ENCODE measurements at places on chromosomes 3 and 15.

GRCh38 chr15:78149805-78150751 is 916 bp downstream of the IDH3A start:
- no peak for DNase-seq

- no peak for DNase-seq
Measured at GRCh38 chr15:100266166-100266565, 75.6 kb downstream of the ADAMTS17 start.

DNA sequence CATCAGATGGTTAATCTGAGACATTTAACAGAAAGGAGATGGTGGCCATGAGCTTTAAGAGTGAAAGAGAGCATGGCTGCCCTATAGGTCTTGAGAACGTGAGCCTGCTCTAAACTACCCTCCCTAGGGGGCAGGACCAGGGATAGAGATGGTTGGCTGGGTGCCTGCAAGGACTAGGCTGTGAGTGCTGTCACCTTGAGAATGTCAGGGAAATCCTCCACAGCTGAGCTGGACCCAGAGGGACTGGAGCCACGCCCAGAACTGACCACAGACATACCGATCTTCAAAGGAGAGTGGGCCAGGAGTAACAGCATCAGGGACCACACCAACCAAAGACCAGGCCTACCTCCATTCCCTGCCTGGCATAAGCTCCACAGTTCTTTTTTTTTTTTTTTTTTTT is 53.6 kb upstream of the UBE2E1 start:
- no peak for DNase-seq

GRCh38 chr3:88084097-88084501 is 25.0 kb downstream of the ZNF654 start:
- DNase-seq: no peak

DNA sequence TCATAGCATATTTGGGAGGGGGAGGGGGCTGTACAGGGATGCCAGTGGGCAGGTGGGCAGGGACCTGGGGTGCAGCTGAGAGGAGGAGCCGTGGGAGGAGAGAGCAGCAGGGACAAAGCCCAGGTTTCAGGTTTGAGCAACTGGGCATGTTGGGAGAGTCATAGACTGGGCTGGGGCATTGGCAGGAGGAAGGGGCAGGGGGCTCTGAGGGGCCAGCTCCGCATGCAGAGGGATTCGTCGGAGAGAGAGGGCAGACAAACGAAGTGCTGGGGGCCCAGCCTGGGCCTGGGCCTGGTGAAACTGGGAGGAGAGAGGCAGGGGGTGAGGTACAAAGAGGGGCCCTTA is 25.2 kb downstream of the RASGRF1 start:
- no peak for DNase-seq

GRCh38 chr15:65400760-65401610 is 21.8 kb downstream of the IGDCC4 start:
- DNase-seq: peak; percentile 55

DNA sequence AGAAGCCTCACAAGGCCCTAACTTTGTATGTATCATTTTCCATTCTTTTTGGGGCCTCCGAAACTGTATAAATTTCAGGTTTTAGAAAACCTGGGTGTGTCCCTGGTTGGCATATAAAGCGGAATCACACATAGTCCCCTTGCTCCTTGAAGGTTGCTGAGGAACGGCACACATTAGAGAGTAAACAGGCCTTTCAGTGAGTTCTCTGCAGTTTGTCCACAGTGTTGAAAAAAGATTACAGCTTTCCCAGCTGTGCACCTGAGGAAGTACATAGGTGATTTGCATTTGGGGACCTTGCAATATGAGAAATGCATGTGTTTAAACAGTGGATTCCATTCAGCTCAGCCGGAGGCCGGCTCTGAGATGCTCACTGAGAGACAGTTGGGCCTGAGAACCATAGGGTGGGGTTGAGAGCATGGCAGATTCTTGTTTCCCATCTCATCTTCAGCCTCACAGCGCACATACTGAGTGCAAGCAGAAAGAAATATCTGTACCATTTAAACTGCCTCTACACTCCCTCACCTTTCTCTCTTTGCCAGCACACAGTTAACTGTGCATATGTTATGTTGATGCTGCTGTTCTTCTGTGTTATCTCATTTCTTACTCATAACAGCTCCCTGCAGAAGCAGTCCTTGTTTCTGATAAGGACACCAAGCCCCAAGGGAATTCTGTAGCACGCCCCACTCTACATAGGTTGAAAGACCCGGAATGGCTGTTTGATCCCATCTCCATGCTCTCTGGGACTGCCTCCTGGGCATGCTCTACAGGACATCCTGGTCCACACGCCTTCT is 60.4 kb downstream of the BOC start:
- DNase-seq: no peak

GRCh38 chr3:123330441-123330991 is 118.4 kb downstream of the ADCY5 start:
- no peak for DNase-seq

- DNase-seq: no peak
Measured at GRCh38 chr15:49490966-49491365, 67.9 kb downstream of the FGF7 start.

- peak; percentile 65 for DNase-seq
Measured at GRCh38 chr3:197456261-197457091, 99.3 kb downstream of the BDH1 start.

DNA sequence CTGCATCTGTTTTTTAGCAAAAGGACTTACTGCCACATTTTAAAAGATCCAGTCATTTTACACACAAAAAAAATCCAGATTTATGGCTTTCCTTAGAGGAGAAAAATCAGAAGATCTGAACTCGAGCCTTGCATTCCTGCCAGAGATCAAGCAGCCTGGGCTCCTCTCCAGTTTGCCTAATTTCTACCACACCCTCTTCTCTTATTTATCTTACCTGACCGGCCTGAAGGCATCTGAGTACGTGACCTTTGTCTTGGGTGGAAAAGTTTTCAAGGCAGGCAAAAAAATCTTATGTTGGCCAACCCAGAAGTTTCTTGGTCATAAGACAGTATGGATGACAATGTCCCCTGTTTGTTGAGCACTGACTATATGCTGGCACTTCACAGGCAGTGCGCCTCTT is 60.3 kb downstream of the CHRD start:
- no peak for DNase-seq

DNA sequence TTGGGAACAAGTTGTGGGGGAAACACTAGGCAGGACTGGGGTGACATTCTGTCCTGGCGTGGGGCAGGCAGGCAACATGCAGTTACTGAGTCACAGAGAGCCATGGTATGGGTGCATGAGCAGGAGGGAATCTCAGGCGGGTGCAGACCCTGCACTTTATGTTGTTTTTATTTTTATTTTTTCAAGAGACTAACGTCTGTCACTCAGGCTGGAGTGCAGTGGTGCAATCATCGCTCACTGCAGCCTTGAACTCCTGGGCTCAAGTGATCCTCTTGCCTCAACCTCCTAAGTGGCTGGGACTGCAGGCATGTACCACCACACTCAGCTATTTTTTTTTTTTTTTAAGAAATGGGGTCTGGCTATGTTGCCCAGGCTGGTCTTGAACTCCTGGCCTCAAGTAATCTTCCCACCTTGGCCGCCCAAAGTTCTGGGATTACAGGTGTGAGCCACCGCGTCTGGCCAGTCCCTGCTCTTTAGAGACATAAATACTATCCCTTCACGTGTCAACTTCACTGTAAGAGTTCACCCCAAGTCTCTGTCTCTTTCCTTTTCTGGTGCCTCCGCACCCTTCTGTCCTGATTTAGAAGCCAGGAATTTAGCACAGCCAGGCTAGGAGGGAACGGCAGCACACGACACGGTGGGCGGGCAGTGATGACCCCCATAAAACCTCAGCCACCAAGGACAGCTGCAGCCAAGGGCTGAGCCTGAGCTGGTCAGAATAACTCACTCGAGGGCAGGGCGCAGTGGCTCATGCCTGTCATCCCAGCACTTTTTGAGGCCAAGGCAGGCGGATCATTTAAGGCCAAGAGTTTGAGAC is 72.8 kb upstream of the IQSEC1 start:
- no peak for DNase-seq

GRCh38 chr3:140748903-140749302 is 71.0 kb downstream of the TRIM42 start:
- DNase-seq: no peak

- DNase-seq: no peak
Measured at GRCh38 chr3:170835336-170835735, 34.7 kb downstream of the RPL22L1 start.

- no peak for DNase-seq
Measured at GRCh38 chr15:94086341-94086740, 145.0 kb upstream of the MCTP2 start.

GRCh38 chr3:114155370-114155821 is 23.5 kb downstream of the DRD3 start:
- no peak for DNase-seq

DNA sequence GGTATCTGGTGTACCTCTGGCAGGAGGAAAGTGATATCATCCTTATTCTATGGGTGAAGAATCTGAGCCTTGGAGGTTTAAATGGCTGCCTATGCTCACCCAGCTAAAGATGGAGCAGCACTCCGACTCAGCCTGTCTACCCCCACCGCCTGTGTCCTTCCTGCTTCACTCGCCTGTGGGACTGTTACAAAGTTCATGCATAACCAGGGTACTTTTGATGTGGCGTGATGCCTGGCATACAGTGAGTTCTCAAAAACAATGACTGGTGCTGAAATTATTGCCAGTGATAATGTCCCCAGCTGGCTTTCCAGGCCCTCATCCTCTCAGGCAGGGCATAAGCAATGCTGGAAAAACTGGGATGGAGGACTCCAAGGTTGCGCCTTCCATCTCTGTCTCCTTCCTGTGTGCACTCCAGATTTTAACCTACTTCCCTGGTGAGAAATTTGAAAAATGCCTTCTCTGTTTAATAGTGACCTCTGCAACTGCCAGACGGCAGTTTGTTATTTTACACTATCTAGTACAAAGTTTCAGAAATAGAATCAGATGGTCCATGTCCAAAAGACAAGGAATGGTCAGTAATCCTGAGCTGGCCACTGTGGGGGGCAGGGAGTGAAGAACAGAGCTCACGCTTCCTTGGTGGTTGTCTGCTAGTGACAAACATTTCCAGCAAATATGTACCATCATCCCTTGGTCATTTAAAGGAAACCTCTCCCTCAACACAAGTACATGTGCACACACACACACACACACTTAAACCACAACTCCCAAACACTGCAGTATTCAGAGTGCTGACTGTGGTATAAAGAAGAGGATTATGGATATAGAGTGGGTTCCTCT is 86.5 kb upstream of the NMNAT3 start:
- DNase-seq: no peak

- peak; percentile 47 for DNase-seq
Measured at GRCh38 chr3:40505599-40506462, at the start of gene ZNF620. Gene ZNF620, plus strand, starts transcription at chr3:40506039. Its CDS starts 314 bp downstream, at chr3:40506353.

- no peak for DNase-seq
Measured at GRCh38 chr15:88705769-88706165, 67.0 kb downstream of the ISG20 start.

DNA sequence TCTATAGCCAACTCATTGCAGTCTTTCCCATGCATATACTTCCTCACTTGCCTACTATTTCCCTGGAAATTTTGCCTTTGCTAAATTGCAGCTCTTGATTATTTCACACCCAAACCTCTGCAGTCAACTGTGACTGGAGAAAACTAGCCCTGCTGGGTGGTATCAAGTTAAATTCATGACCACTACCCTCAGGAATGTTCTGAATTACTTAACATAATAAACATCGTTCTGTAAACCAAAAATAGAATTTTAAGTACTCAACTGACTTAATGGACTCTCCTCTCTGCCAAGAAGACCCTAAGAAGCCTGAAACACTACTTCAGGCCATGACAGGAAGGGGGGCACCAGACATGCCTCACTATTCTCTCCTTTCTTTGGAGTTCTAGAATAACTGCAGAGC is 1278.0 kb upstream of the GBE1 start:
- DNase-seq: no peak

- DNase-seq: no peak
Measured at GRCh38 chr15:50350621-50351020, 4.4 kb downstream of the GABPB1 start.

DNA sequence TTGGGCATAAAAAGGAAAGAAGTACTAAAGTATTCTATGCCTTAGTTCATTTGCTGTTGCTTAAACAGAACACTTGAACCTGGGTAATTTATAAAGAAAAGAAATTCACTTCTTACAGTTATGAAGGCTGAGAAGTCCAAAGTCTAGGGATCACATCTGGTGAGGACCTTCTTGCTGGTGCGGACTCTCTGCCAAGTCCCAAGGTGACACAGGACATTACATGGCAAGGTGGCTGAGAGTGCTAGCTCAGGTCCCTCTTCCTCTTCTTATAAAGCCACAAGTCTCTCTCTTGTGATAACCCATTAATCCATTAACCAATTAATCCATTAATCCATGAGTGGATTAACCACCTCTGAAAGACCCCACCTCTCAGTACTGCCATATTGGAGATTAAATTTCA is 3.1 kb upstream of the ZBTB38 start:
- no peak for DNase-seq

DNA sequence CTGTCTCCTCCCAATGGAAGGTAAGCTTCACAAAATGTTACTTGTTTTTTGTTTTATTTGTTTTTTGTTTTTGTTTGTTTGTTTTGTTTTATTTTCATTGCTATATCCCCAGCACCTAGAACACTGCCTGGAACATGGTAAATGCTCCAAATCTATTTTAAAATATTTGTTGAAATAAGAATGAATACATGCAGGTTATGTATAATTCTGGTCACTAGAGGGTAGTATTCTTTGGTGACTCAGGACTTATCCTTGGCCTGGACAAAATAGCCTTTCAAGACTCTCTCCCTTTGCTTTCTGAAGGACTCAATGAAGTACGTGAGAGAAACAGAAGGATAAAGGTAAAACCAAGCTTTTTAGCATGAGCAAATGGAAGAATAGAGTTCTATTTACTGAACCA is 46.9 kb upstream of the PPP2R3A start:
- no peak for DNase-seq

DNA sequence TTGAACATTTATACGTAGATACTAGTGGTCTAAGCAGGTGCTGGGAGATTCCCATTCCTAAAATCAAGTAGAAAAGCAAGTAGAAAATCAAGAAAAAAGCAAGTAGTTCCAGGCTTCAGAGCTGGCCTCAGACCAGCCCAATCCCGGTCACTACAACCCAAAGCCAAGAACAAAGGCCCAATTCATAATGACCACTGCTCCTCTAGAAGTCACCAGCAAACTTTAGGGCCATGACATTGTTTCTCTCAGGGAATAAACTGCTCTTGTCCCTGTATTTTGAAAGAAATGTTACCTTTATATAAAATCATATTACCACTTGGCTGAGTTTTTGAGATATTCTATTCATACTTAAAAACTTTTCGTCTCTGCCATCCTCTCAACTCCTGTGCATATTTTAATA is 106.3 kb upstream of the IL12A start:
- no peak for DNase-seq

GRCh38 chr15:101142711-101143110 is 109.1 kb downstream of the CHSY1 start:
- no peak for DNase-seq

- DNase-seq: no peak
Measured at GRCh38 chr3:165462636-165463334, 266.6 kb upstream of the SLITRK3 start.
